ENCODE measurements at places on chromosomes 6 and 20. TPM values are rescaled to one million over a fixed set of nuclear protein-coding genes. Genes with fewer than 3 reads are reported as not detected.

BMP2 gene
- total RNA-seq: not detected

GJA1 gene
- total RNA-seq: not detected

CST7 gene
- total RNA-seq: 5.5 TPM

TUBB2A gene
- 3.7 TPM for total RNA-seq

KHDC1L gene
- not detected for total RNA-seq

HDGFL1 gene
- total RNA-seq: not detected

BPIFB2 gene
- total RNA-seq: not detected

PTPRK gene
- total RNA-seq: 7.5 TPM

PPP1R14C gene
- total RNA-seq: not detected

FUCA2 gene
- 4.7 TPM for total RNA-seq

FGD2 gene
- 7.2 TPM for total RNA-seq

FRMD1 gene
- not detected for total RNA-seq

SLC17A2 gene
- not detected for total RNA-seq

PSORS1C1 gene
- total RNA-seq: not detected

POFUT1 gene
- total RNA-seq: 15.4 TPM

UFL1 gene
- total RNA-seq: 40.2 TPM

SMIM8 gene
- total RNA-seq: 13.2 TPM

PTCHD4 gene
- total RNA-seq: not detected

WFDC10B gene
- not detected for total RNA-seq

Data from naive thymus-derived CD8-positive, alpha-beta T cell (primary cell).